Adipocyte (in vitro differentiated cells): ENCODE measurements at places on chromosomes 11 and 22.

- no peak for DNase-seq
Measured at GRCh38 chr22:49609207-49609876, 218.3 kb downstream of the BRD1 start.

DNA sequence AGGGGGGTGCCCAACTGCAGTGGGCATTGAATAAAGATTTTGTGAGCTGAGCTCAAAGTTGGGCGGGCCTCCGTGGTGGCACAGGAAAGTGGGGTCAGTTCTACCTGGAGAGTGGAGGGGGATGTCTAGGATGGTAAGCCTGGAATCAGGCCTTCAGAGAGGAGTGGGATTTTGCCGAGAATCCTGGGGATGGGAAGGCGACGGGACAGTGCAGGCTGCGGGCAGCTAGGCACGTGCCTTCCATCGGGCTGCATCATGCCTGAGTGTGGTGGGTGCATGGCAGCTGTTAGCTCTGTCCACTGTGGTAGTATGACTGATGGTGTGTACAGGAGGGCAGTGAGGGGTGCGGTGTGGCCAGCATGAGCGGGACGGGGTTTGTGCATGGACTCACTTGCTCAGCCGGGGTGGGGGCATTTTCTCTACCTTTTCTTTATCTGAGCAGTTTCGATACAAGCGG lies 3.6 kb downstream of the SHANK3 start:
- no peak for DNase-seq

DNA sequence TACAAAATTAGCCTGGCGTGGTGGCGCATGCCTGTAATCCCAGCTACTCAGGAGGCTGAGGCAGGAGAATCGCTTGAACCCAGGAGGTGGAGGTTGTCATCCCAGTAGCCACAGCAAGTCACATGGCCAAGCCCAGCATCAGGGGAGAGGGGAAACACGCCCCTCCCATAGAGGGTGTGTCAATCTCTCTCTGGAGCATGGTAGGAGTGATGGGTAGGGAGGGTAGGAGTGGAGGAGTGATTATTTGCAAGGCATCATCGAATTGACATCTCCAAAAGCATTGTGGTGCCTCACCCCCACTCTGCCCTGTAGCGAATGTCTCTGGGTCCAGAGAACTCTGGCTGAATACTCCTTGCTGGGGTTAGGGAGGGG lies 6.1 kb upstream of the SSTR3 start:
- DNase-seq = no peak

GRCh38 chr22:26055693-26056092 lies 113.6 kb upstream of the SEZ6L start:
- DNase-seq = no peak

GRCh38 chr11:27081056-27081455 lies 40.4 kb downstream of the BBOX1 start:
- DNase-seq = no peak

- DNase-seq = no peak
Measured at GRCh38 chr11:126304457-126305075, 706 bp downstream of the DCPS start.

GRCh38 chr11:80849253-80849652 lies 1408.4 kb upstream of the TENM4 start:
- DNase-seq = no peak

DNA sequence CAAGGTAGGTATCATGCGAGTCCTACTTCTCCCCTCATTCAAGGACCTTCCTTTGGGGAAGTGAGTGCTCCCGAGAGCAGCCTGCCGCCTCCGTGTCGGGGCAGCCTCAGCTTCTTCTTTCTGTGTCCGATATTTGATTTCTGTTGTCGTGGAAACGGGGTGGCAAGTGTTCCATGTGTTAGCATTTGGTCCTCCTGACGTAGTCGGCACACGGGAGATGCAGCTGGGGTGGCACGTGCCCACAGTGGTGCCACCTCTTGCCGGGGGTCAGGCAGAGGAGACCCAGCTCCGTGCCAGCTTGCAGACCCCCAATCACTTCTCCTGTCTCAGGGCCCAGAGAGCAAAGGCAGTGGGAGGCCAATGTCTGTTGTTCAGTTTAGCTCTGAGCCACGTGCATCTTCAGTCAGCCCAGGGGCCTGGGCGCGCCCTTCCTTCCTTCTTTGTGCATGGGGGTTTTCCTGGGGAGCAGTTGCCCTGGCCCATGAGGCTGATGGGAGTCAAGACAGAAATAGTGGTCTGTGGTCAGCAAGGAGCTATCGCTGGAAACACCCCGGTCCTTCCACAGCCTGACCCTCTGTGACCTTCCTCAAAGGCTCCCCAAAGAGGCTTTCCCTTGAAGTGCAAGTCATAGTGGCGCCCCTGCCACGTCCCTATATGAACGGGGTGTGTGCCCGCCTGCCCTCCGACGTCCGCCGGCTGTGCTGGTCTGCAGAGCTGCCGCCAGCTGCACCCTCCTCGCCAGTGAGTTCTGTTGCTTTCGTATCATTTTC lies 44.5 kb downstream of the PARVB start:
- DNase-seq = no peak
